ENCODE measurements at places on chromosomes 4 and X. TPM values are rescaled to one million over a fixed set of nuclear protein-coding genes. Genes with fewer than 3 reads are reported as not detected.
A peak's percentile ranks its signal among the peaks of the same experiment; 100 is the strongest.

- peak; percentile 49 for DNase-seq
- no peaks in the 10 kb centered on the region for H3K27me3 ChIP-seq
- H3K4me1 ChIP-seq = no peaks in the 10 kb centered on the region
- H3K27ac ChIP-seq = no peak overlapping the region
- H3K4me3 ChIP-seq = no peak overlapping the region
Observed at GRCh38 chr4:7581477-7581876, 146.7 kb upstream of the PSAPL1 start.

GRCh38 chr4:112514647-112515197, 1.3 kb downstream of the NEUROG2 start:
- peak overlapping the region; percentile 77 for H3K4me3 ChIP-seq
- H3K4me1 ChIP-seq = peaks cover 65% of the 10 kb centered on the region
- H3K27ac ChIP-seq = peak overlapping the region; percentile 51
- H3K27me3 ChIP-seq = peaks cover 86% of the 10 kb centered on the region
- H3K36me3 ChIP-seq = peaks cover 5% of the 10 kb centered on the region

CT45A2 gene
- total RNA-seq = not detected

DNA sequence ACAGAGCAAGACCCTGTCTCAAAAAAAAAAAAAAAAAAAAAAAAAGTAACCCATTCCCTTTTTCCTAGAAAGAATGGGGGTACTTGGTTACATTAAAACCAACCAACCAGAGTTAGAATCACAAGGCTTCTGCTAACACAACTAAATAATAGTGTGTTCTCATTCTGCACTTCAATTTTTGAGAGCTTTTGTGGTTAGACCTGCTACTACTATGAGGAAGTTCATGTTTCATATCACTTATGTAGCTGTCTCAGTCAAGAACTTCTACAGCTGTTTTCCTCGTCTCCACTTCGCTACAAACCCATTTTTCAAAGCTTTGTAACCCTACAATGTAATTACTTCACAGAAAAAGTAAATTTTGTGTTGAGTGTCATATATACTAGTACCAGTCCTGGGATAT, 58.3 kb downstream of the PDHA2 start:
- H3K4me3 ChIP-seq = no peak overlapping the region
- no peaks in the 10 kb centered on the region for H3K4me1 ChIP-seq
- H3K27me3 ChIP-seq = no peaks in the 10 kb centered on the region
- H3K36me3 ChIP-seq = no peaks in the 10 kb centered on the region
- no peak overlapping the region for H3K27ac ChIP-seq

Measured in activated CD8-positive, alpha-beta T cell treated with anti-CD3 and anti-CD28 coated beads, Interleukin-2, amount 10 ng/mL, durations not matched to agents 7 days and 5 days (primary cell).